CD4-positive, alpha-beta T cell treated with Interferon alpha-2 for 1 hour (primary cell): ENCODE measurements at places on chromosomes 2 and 18.
A peak's percentile ranks its signal among the peaks of the same experiment; 100 is the strongest.

DNA sequence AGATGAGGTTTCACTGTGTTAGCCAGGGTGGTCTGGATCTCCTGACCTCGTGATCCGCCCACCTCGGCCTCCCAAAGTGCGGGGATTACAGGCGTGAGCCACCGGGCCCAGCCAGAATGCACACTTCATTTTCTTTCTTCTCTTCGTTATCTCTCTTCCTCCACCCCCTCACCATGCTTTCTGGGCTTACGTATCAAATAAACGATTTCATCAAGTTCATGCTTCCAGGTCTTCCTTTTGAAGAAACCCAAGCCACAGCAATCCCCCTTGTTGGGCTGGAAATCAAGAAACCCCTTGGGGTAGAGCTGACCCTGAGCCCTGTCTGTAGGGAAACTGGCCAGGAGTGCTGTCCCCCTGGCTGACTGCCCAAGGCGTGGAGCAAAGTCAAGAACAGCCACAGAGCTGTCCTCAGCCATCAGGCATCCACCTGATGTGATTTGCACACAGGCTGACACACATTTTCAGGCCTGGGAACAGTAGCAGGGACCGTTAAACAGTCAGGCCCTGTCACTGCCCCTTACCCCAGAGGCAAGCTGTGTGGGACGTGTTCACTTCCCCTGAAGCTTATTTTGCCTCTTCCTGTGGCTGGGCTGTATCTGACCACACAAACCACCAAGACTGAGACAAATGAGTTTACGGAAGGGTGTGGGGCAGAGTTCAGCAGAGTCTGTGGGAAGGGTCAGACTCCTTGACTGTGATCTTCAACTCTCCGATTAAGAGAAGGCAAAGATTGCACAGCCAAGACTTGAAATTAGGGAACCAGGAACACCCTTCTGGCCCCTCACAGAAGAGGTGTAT lies 15.1 kb upstream of the NMUR1 start:
- DNase-seq, result peak; percentile 68

- DNase-seq, result no peak
Observed at GRCh38 chr2:107592280-107592624, 234.4 kb upstream of the RGPD4 start.

DNA sequence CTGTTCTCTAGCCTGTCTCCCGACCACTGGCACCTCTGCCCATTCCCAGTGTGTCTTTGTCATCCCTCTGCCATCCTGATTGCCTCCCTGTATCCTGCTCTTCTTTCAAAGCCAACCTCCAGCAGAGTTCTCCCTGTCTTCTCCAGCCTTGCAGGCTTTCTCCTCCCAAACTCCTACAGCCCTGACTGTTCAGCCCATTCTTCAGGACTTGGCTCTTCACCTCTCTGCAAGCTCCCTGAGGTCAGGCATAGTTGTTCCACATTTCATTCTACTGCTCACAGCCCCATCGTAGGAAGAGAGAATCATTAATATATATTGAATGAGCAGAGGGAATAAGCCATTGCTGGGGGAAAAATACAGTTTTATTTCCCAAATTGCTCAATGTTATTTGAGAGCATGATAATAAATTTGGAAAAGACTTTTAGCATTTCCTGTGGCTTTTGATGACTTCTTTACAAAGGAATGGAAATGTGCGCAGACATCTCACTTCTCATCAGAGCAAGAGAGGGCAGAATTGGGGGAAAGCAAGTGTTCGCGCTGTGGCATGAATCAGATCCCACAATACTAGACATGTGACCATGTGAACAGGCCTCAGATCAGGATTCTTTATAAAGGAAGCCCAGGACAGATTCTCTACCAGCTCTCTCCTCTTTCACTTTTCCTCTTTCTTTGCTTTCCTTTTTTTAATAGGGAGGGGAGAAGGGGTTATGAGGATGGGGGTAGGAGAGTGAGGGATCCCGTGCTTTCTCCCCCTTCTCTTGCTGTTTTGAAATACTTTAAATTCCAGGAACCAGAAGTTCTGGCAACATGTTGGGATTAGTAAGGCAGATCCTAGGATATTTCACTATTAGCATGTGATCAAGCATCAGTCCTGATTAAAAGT lies 37.4 kb downstream of the EPAS1 start:
- no peak for DNase-seq

DNA sequence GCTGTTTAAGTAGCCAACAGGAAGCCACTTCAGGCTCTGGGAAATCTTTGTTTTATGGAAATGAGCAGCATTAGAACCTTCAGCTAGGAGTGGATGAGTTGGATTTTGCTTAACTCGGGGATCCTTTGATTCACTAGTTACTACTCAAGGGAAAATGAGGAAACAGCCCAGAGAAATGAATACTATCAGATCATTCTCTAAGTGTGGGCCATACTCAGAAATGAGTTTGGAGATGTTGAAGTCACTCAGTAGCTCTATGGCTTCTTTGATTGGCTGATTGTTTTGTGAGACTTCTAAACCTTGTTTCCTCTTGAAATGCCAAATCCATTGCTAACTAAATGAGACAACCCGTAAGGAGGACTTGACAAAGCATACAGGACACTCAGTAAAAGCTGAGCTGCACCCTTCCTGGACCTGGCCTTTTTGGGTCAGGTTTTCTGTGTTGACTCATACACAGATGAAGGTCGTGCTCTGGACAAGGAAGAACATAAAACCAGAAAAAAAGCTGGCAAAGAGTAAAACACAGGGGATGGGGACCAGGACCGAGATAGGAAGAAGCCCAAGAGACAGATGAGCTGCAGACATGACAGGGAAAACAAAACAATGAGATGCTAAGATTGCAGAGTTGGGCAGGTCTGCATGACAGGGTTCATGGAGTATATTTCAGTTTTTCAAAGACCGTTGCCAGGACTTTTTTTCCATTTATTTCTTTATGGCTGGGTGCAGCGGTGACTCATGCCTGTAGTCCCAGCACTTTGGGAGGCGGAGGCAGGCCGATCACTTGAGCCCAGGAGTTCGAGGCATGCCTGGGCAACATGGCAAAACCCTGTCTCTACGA lies 41.6 kb downstream of the INO80C start:
- DNase-seq, result no peak

GRCh38 chr2:237223201-237223861 lies 137.6 kb downstream of the COPS8 start:
- DNase-seq, result no peak
